ENCODE measurements at places on chromosomes 12 and 14. TPM values are rescaled to one million over a fixed set of nuclear protein-coding genes. Genes with fewer than 3 reads are reported as not detected.

The AQP5 gene
- not detected for total RNA-seq

The MAPKAPK5 gene
- 31.2 TPM for total RNA-seq

The OR6J1 gene
- not detected for total RNA-seq

The ZNF10 gene
- total RNA-seq, result 8.8 TPM

The ACSS3 gene
- total RNA-seq, result 16.3 TPM

The GNG2 gene
- 23.1 TPM for total RNA-seq

The IKZF4 gene
- 2.8 TPM for total RNA-seq

The TAS2R8 gene
- total RNA-seq, result not detected
